ENCODE measurements at places on chromosomes 11 and 22.
A peak's percentile ranks its signal among the peaks of the same experiment; 100 is the strongest.

GRCh38 chr11:102793677-102794290 is 4.2 kb downstream of the MMP1 start:
- no peak for DNase-seq

GRCh38 chr11:12860827-12861226 is 148.3 kb upstream of the RASSF10 start:
- DNase-seq, result no peak

GRCh38 chr22:36966851-36967540 is 52.3 kb downstream of the TST start:
- DNase-seq, result no peak

GRCh38 chr11:91981995-91982394 is 242.6 kb upstream of the FAT3 start:
- peak; percentile 88 for DNase-seq

DNA sequence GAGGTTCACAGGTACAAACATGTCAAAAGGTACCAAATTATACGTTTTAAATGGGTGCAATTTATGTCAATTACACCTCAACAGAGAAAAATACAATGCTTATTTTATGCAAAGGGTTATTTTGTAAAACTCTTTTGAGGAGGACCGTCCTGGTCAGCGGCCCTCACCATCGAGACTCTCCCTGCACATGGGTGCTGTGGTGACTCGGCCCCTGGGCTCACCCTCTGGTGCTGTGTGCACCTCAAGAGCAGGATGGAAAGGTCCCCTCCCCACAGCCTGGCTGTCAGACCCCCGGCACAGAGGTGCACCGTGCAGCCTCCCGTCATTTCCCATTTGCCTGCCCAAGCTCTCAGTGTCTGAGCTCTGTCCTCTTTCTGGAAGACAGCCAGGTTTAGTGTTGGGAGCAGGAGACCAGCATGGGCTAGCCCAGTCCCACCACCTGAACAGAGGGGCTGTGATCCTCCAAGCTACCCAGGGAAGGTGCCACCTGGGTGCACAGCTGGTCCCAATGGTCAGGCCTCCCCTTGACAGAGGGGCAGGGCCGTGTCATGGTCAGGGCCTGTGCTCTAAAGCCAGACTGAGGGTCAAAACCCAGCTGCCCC is 41.8 kb upstream of the PRODH start:
- no peak for DNase-seq

GRCh38 chr22:40659166-40659565 is 20.1 kb upstream of the MCHR1 start:
- DNase-seq, result no peak

GRCh38 chr22:36277482-36278291 is 24.8 kb downstream of the APOL1 start:
- peak; percentile 77 for DNase-seq

DNA sequence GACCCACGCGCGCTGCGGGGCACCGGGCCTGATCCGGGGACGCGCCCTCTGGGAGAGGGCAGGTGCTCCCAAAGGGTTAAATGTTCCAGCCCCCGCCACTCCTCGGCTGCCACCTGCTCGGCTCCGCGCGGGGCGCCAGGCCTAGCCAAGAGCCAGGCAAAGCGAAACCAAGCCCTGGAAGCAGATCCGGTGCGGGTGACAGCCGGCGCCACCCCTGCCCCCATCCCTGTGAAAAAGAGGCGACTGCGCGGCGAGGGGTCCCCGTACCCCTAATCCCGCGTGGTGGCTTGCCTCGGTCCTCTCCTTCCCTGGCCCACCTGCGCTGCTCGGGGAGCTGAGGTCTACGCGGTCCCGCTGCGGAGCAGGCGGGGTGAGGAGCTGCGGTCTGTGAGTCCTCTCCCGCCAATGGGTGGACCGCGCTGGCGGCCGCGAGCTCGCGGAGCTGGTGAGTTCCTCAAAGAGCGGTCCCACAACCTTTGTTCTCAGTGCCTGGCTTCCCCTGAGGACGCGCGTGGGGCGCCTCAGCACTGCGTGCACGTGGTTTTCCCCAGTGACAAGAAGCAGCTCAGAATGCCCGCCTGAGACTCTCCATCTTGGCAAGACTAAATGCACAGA is at the start of gene ME3:
Gene ME3 (minus strand): TSS at position 610 of the 615 bp plus-strand sequence.
- DNase-seq, result peak; percentile 72

DNA sequence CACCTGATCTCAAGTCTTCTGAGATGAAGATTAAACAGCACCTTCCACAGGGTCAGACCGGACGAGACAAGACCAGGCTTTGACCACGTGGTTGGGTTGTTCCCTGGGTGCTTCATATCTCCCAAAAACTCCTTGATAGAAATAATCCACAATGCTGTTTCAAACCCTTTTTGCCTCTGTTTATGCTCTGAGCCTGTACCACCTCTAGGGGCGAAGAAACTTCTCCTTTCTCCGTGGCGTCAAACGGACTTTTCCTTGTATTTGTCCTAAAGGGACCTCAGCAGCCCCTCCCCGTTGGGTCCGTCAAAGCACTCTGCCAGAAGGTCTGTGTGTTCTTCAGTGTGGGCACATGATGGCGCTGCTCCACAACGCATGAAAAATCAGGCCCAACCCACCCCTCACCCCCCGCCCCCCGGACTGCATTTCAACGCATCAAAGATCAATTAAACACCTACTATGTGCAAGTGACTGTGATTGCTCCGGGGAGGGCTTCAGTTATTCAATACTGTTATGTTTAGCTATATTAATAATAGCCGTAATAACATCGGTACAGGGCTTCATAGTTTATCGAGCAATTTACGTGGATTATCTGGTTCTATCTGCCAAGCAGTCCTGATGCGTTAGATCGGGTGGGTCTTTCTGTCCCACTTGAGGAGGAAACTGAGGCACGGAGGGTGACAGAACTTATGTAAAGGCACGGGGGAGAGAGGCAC is 17.3 kb upstream of the EIF3D start:
- no peak for DNase-seq

DNA sequence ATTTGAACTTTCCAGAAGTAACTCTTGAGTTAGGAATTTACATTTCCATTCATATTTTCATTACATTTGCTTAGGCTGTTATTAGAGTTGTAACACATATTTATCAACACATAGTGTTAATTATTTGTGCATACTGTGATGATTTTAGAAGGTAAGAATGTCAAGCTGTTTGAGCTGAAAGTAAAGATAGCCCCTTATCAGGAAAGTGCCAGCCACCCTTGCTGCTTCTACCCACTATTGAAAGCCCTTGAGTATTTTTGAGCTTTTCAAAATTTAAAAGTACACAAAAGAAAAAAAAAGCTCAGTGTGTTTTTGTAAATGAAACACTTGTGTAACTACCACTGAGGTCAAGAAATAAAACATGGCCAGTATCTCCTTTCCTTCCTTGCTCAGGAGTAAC is 8.0 kb downstream of the APLP2 start:
- DNase-seq, result no peak

- DNase-seq, result no peak
Measured at GRCh38 chr11:62015615-62016014, 48.2 kb upstream of the FTH1 start.

- no peak for DNase-seq
Measured at GRCh38 chr22:39719559-39720450, 149.3 kb downstream of the CACNA1I start.

- DNase-seq, result no peak
Measured at GRCh38 chr11:22371160-22371559, 33.0 kb downstream of the SLC17A6 start.

DNA sequence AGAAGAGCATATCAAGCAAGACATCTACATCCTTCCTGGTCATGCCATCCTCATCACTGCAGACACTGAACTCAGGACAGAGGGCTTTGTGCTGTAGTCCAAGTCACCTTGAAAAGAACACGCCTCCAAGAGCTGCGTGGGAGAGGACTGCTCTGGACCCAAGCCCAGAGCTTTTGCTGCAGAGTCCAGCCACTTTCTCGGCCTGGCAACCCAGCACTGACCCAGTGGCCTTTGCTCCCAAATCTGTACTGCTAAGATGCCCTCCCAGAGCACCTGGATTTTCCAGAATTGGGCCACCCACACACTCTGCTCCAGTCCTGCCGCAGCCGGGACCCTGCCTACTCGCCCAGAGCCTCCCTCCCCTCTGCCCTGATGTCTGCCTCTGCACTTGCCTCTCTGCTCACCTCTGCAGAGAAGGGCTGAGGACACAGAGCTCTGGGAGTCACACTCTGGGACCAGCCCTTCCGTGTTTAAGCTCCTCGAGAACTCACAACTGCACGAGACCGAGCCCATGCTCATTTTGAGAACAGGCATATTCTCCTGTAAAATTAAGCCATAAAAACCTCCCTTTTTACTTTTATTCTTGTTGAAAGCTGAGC is 83.8 kb upstream of the CSNK2A3 start:
- DNase-seq, result no peak

DNA sequence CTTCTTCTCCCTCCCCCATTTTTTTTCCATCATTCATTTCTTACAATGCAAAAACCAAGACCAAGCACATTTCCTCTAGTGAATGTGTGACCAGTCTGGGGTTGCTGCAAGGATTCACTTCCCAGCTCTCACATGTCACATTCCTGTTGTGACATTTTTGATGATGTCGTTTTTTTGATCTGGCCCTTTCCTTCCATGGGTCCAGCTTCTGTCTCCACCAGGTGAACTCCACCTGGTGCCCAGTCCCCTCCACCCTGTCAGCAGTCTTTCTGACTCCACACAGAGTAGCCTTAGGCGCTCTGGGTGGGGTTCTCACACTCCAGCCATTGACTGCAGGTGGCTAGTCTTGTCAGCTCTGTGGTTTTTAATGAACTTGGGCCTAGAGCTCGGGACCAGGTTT is 15.6 kb downstream of the PANX1 start:
- DNase-seq, result no peak

Data from tibial artery (tissue), 4 donors.